Stimulated activated CD8-positive, alpha-beta memory T cell treated with anti-CD3 and anti-CD28 coated beads, Interleukin-7, amount 100 ng/mL, for 4 hours (primary cell): ENCODE measurements at places on chromosomes 3 and 15.

- DNase-seq: no peak
These were observed 1.8 kb downstream of the WWTR1 start for GRCh38 chr3:149655826-149656574.

GRCh38 chr15:42344763-42345162 is 14.5 kb upstream of the CAPN3 start:
- DNase-seq: no peak

DNA sequence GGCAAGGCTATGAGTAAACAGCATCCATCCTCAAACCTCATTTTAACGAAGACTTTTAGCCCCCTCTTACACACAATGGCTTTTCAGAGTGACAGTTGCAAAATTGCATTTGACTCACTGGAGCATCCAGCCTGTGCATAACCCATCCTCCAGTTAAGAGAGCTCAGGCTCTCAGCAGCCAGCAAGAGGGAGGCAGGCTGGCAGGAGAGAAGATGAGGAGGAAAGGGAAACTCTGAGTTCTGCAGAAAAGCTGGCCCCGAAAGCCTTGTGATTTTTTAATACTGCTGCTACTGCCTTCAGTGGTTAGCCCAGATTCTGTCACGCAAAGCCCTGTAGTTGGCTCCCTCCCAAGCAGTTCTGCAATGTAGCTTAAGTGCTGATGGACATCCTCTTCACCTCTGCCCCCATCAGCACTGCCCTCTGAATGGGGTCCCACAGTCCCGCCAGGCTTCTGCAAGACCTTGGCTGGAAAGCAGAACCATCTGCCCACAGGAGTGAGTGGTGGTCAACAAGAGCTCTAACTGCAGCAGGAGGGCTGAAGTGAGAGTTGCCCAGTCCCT is 371.3 kb downstream of the EPHB1 start:
- no peak for DNase-seq

GRCh38 chr3:22748453-22749045 is 454.6 kb upstream of the UBE2E2 start:
- DNase-seq: no peak

DNA sequence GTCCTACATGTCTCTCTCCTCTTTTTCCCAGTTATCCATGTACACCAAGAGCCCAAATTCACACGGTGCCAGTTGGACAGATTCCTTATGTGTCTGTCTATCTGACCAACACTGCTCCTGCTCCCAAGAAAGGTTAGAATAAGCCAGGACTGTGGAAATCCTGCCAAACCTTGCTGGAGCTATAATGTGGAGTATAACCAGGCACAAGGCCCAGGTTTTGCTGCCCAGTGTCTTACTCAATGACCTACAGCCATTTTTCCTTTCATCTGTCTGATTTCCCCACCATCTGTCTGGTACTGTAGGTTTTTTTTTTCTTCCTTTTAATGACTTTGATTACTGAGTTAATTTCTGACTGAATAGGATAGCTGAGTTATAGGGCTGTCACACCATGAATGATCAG is 26.5 kb upstream of the MINDY4B start:
- no peak for DNase-seq

DNA sequence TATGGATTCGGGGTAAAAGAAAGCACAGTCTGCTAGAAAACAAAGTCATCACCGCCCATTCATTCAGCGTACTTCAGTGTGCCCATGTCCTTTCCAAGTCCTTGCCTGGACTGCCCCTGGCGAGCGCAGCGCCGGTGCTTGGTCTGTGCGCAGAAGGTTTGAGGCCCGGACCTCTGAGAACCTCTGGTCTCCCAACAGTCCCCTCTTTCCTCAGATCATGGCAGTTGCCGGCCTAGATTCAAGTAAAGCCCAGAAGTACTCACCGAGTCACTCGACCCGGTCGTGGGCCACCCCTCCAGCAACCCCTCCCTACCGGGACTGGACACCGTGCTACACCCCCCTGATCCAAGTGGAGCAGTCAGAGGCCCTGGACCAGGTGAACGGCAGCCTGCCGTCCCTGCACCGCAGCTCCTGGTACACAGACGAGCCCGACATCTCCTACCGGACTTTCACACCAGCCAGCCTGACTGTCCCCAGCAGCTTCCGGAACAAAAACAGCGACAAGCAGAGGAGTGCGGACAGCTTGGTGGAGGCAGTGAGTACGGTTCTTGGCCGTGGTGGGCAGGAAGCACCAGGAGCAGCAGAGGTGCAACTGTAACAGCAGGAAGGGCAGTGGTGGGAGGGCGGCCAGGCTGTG is 36.3 kb downstream of the CHDH start:
- DNase-seq: no peak

DNA sequence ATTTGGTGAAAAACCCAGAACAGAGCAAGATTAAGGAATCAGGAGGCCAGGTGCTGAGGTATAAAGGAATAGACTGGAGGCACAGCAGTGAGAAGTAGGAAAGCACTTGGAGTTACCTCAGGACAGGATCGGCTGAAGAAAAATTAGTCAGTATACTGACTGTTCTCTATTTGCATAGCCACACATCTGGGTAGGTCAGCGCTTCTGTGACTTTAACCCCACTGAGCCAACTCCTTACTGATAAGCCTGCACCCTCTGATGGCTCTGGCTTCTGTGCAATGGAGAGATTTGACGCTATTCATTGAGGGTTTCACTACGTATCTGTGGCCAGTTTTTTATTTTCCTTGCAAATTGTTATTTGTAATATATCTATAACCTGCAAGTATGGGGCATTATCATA is 22.3 kb downstream of the MECOM start:
- DNase-seq: no peak

GRCh38 chr15:65260968-65261367 is 25.7 kb downstream of the PARP16 start:
- DNase-seq: no peak

- DNase-seq: no peak
These were observed 45.7 kb upstream of the ADGRG7 start for GRCh38 chr3:100563652-100564211.

DNA sequence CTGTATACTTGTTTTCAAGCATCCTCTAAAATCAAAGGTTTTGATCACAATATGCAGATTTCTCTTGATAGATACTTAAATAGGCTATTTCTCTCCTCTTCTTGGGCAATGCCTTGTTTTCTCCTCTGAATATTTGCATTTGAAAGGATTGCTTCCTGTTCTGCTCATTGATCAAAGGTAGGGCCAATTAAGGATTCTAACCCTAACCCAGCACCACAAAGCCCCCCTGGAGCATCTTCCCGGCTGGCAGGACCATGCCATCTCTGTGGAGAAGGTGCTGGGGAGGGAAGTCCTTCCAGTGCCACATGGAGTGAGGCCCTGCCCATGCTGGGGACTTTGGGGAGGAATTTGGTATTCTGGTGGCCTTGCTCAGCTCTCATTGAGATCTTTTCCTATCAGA is 11.3 kb upstream of the NIPA2 start:
- DNase-seq: no peak

DNA sequence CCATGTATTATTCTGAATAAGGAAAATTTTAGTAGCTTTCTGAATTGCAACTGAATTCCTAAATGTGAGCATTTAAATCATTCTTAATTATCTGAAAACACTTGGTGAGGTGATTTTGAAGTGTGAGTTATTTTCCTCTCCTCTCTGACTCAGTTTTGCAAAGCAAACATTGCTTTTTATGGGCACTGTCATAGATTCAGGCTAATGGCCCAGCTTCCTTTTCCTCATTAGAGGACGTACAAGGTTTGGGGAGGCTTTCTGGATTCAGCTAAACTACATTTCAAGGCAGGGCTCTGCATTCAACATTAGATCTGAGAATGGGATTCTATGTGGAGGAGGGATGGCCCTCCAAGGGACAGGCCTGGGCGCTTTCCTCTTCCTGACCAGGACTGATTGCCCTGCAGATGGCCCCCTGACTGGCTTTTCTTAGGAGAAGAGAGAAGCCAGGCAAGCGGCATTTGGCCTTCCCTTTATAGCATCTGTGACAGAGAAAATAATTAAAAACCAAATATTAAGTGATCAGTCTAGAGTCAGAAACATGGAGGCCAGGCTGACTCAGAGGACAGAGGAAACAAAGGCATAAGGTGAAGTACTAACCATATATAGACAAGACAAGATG is 53.0 kb upstream of the STXBP5L start:
- no peak for DNase-seq

DNA sequence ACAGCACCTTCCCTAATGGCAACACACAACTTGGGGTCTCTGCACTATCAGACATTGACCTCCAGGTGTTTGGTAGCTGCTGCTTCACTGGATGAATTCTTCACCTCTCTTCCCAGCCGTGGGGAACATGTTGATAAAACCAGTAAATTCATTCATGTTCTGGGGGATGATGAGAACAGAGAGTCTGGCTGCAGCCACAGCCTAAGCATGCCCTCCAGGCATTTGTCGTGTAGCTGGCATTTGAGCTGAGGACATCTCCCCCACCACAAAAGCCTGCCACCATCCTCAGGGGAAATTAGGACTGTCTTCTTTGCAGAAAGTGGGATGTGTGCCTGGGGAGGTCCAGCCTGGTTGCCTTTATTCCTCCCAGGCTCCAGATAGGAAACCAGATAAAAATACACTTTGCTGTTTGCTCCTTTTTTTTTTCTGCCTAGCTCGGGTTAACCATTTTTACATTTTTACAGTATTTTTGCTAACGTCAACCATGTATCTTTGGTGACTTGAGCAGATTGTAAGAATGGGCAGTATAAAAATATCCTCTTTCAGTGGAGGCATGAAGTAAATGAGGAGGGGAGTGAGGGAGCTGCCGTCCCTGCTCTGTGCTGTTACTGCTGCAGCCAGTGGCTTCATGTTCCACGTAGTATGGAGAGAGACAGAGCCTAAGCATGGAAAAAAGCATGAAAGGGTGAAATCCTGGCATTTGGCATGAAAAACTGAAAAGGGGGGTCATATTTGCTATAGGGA is 444.0 kb downstream of the EPHB1 start:
- DNase-seq: no peak

GRCh38 chr15:39181940-39182339 is 398.9 kb upstream of the THBS1 start:
- DNase-seq: no peak

DNA sequence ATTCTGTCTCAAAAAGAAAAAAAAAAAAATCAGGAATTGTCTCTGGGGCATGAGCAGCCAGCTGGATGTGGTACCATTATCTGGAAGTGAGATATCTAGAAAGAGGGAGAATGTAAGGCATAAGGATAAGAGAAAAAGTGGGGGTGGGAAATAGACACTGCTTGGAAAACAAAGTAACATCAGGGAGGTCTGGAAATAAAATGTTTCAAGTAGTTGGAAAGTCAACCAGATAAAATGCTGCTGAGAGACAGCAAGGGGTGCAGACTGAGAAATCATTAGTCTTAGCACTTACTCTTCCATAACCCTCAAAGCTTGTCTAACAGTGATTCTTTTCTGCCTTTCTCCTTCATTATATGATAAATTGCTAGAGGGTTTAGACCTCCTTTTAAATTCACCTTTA is 159.7 kb upstream of the TBL1XR1 start:
- no peak for DNase-seq

GRCh38 chr3:72185549-72186399 is 400.8 kb upstream of the PROK2 start:
- DNase-seq: no peak

DNA sequence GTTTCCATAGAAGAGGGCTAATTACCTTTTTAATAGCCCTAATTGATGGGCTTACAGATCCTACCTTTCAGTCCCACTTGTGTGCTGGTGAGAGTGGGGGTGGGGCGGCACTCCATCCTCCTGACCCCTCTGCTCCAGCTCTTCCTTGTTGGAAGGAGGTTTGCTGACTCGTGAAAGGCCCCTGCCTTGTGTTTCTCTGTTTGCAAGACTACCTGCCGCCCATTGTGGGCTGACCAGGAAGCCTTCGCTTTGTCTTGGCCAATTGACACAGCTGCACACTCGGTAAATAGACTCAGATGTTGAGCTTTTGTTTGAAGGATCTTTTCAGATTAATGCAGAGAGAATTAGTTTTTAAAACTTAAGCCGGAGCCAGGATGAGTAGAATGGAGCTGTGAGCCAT is 197.3 kb upstream of the HES1 start:
- DNase-seq: no peak

DNA sequence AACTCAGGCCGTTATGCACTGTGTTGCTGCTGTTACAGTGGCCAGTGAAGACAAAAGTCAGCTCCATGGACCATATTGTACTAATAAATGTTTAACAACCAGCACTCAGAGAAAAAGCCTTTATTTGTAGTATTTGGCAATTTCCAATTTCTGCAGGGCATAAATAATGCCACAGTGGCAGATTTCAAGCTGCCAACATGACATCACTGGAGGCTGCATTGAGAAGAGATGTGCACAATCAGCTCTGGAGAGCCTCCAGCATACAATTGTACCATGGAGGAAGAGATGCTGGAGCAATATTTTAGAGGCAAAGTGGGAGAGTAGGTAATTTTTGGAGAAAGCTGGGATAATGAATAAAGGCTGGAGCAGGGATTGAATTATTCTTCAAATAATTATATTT is 9.7 kb upstream of the ALCAM start:
- DNase-seq: no peak

GRCh38 chr3:141477224-141477623 is 9.6 kb upstream of the RASA2 start:
- no peak for DNase-seq

DNA sequence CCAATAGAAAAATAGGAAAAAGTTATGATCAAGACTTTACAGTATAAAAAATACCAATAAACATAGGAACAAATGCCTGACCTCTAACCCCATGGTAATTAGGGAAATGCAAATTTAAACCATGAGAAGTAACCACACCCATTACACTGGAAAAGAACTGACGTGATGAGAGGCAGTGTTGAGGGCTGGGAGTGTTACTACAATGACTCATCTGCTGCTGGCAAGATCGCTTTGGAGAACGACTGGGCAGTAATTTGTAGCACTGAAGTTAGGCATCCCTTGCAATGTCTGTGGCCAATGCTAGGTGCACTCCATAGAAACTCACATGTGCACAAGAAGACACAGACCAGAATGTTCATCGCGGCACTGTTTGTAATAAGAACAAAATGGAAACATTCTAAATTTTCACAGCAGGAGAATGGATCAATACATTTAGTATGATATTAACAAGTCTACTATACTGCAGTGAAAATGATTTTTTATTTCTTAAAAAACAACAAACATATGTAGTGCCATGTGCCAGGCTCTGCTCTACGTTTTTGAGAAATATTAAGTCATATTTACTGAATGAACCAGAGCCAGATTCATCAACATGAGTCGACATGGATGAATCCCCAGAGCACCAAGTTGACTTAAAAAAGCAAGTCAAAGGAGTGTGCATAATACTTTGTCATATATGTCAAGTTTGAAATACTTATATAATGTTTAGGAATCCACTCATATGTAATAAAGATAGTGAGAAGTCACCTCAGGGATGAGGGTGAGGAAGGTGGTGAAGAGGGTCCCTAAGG is 37.6 kb upstream of the EPHB3 start:
- DNase-seq: no peak

- DNase-seq: no peak
These were observed 17.0 kb downstream of the WDR93 start for GRCh38 chr15:89707577-89707976.
